ENCODE measurements at places on chromosomes 3 and 15.

DNA sequence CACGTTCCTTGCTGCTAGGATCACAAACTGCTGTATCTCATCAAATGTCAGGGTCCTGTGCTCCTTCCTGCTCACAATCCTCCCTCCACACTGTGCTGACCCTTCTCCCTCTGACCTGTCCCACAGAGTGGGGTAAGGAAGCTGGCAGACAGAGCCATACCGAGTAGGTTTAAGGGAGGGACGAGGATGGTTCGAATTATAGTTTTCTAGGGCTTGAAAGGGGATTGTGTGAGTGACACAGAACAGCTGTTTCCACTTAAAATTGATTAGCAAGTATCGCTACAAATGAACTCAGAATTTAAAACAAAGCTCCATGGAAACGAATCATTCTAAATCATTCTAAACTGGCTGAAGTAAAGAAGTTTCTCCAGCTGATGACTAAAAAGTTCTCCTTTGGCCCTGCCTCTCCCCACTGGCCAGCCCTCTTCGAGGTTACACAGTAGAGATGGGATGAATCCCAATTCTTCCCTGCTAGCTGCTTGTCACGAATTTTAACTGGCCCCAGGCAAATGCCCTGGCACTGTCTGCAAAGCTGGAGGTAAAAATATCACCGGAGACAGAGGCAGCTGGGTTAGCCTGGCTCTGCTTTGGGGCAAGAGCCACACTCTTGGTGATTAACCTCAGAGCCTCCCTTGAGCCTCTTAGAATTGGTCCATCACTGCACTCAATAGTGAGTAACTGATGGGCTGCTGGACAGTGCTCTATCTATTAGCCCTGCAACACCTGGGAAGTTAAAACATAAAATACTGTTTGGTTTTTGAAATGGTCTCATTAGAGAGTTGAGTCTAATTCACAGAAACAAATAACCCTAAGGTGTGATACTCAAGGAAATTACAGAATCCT is 194.9 kb downstream of the CHST2 start:
- no peak for DNase-seq

DNA sequence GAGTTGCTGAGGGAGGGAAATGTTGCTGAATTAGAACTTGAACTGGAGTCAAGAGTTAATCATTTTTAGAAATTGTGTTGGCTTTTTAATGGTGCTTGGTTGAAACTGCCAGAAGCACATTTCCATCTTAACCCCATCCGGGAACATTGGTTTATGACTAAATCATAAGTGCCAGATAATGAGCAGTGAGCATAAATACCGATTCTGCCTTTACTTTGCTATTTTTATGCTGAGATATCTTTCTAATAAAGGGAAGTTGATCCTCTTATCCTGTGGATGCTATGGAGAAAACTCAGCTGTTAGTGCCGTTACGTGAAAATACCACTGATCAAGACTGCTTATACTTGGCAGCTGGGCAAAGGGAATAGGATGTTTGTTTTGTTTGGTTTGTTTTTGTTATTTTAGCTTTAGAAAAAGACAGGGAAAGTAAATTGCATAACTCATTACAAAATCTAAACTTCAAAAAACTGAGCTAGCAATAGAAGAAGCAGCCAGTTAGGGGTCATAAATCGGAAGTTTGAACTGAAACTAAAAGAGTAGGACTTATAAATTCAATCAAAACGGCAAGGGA is 813.1 kb downstream of the NAALADL2 start:
- DNase-seq: no peak

DNA sequence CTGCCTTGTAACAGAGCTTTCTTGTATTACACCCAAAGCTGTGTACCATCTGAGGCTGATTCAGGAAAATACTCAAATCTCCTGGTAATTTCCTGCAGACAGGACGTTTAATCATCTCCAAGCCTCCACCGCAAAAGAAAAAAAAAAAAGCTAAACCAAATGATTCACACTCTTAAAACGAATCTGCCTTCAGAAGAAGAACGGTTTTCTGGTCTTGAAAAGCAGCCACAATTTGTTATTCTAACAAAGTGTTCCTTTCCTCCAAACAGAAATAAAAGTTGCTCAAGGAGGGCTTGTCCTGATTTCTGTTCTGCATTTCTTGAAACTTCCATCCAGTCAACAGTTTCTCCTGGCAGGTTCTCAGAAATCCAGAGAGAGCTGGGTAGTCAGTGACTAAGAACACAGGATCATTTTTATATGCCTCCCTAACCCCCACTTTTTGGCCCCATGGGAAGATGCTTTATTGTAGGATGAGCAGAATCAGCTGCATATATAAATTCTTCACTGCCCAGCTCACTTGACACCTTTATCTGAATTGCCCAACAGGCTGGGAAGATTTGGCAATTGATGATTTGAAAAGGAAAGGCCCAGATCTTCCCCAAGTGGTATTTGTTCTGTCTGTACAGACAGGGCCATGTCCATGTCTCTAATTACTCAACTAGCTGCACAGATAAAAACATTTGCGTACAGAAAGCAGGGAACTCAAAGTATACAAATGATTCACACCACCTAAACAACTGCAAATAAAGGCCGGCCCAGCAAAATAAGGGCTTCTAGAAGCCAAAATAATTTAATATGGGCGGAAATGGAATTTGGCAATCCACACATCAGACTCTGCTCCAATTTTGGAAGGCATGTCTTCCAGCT is 41.0 kb upstream of the PRICKLE2 start:
- DNase-seq: no peak

DNA sequence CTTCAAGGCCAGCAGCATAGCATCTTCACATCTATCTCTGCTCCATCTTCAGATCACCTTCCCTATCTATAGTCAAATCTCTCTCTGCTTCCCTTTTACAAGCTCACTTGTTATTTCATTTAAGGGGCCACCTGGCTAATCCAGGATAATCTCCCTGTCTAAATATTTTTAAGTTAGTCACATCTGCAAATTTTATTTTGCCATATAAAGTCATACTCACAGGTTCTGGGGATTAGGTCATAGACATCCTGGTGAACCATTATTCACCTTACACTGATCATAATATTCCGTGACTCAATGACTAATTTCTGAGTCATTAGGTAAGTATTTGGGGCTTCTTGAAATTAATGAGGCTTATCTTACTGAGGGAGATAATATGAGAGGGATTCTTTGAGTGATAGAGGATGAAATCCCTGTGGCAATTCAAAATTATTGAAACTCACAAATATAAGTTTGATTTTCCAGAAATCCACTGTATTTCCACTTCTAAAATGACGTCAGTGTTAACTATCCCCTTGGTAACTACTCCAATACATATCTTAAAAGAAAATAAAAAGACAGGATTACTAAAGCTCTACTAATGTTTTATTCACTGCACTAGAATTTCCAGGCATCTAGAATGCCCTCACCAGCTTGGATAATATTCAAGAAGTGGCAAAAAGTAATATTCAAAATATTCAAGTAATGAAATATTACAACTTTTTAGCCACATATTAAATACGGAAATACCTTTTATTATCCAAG is 93.7 kb upstream of the RBMS3 start:
- no peak for DNase-seq

GRCh38 chr3:133713347-133713746 is 32.8 kb upstream of the TF start:
- no peak for DNase-seq

- no peak for DNase-seq
Measured at GRCh38 chr3:186946756-186947375, 16.5 kb downstream of the ST6GAL1 start.

- no peak for DNase-seq
Measured at GRCh38 chr3:125148836-125149235, 63.7 kb downstream of the SLC12A8 start.

- DNase-seq: no peak
Measured at GRCh38 chr15:94186770-94187331, 44.5 kb upstream of the MCTP2 start.

DNA sequence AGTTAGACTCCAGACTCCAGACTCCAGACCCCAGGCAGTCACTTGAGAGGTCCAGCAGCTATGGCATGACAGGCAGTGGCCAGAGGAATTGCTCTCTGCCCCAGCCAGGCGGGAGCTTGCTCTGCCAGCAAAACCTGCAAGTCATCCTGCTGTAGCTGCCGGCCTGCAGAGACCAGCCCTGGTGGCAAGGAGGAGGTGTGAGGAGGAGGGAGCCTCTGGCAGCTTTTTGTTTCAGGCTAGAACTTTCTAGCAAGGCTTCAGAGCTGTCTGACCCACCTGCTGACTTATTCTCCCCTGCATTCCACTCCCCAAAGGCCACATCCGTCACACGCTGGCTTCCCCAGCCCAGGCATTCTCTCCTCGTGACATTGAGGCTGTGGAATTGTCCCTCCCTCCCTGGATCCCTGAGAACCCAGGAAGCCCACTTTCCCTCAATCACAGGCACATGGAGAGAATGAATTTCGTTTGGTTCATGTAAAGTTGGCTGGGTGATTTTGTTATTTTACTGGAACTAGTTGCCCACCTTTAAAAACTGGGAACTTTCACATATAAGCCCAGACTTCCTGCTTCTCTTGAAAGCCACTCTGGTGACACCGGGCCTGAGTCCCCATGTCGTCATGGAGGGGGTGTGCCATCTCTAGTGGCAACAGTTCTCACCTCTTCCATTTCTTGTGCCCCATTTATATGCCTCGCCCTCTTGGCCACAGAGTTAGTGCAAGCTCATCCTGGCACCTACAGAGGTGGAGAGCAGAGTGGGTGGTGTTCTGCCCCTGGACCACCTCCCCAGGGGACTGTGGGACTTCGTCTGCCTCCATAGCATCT is 82.7 kb downstream of the ABHD5 start:
- DNase-seq: no peak

DNA sequence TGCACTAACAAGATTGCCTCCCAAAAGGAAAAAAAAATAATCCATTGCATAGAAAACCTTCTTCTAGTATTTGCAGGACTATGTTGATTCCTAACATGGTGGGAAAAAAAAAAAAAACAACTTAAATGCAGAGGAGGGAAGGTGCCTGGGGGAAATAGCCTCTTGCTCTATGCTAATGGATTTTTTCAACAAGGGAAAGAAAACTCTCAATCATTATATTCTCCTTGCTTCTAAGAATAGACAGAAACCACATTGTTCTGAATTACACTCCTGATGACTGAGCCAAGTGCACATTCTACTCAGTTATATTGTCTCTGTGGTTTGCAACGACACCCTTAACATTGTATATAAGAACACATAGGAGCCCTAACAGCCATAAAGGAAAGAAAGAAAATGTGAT is 760.2 kb downstream of the NAALADL2 start:
- no peak for DNase-seq

DNA sequence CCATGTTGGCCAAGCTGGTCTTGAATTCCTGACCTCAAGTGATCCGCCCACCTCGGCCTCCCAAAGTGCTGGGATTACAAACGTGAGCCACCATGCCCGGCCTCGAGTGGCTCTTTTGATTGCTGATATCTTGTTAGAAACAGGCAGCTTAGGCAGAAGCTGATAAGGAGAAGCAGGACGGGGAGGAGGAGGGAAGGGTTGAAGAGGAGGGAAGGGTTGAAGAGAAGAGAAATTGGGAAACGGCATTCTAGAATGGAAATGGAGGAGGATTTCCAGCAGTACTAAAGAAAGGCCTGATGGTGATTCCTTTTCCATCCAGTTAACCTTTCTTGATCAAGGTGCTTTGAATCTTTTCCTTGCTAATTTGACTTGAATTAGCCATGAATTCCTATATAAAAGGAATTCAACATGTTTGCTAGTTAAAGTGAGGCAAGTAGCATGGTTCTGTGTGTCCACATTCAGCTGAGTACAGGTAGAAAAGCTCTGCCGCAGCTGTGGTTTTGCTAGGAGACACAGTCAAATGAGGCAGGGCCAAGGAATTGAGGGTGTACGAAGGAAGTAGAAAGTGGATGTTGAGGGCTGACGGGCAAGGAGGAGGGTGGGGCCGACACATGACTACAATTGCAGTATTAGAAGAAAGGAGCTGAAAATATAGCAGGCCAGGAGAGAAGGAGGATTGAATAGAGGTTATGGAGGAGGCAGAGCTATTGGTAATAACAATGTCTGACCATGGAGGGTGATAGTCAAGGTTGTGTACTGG is 27.2 kb upstream of the ATP1B3 start:
- DNase-seq: no peak

DNA sequence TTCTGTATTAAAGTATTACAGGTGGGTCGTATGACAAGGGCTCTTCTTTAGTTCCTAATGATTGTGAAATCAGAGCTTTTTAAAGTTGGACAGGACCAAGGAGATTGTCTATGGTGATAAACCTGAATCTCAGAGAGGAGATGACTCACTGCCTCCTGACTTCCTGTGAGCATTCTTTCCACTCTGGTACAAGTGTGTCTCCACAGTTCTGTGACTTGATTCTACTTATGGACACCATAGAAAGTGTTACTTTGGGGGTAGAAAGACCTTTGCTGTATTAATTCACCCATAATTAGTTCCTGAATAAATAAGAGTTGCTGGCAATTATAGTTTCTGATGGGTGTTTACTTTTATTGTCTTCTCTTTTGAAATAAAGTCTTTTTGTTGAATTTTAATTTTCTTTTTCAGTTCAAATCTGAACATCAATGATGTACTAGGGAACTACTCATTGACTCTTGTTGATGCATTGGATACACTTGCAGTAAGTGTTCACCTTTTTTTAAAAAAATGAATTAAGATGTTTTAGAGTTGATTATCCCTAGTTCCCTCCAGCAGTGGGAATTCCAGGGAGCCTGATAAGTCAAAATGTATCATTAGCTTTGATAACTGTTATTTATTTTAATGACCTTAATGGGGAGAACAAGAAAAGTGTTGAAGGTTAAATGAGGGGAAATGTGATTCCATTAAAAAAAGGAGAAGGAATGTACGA is 7.4 kb downstream of the EDEM1 start:
- no peak for DNase-seq

- no peak for DNase-seq
Measured at GRCh38 chr3:114394551-114394950, 100.7 kb downstream of the TIGIT start.

DNA sequence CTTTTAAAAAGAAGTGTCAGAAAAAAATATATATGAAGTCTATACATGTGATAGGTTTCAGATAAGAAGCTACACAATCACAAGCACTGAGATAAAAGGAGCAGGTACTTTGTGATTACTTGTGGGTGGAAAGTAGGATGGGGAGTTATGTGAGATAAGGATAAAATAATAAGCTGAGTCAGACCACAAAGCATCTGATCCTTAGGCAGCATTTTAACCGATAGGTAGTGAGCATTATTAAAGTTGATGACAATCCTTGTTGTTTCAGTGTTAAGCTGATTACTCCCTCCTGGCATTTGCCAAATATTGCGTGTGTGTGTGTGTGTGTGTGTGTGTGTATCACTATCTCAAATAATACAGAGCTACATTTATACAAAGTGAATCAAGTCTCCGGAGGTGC is 483.1 kb downstream of the NAALADL2 start:
- no peak for DNase-seq

GRCh38 chr3:143418391-143418790 is 298.8 kb downstream of the CHST2 start:
- DNase-seq: no peak

GRCh38 chr15:43509660-43510199 is 7.7 kb upstream of the MAP1A start:
- DNase-seq: no peak

DNA sequence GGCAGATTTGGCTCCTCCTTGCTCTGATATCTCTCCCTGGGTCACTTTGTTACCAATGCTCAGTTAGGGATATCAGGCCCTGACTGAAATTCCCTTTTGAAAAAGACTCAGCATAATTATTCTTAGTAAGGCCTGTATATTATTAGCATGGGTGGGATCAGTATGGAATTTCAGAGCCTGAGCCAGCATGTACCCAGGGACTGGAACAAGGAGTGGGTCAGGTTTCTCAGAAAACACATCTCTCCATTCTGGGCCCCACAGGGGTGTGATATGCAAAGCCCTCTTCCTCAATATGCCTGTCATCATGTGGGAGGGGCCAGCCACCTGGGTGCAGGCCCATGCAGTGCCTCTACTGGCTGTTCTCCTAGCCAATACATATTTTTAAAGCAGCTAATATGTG is 423.2 kb downstream of the EPHB1 start:
- DNase-seq: no peak
